ENCODE measurements at places on chromosomes 2 and 18. TPM values are rescaled to one million over a fixed set of nuclear protein-coding genes. Genes with fewer than 3 reads are reported as not detected.

MYOM1 gene
- 8.1 TPM for total RNA-seq

CPO gene
- 2.2 TPM for total RNA-seq

RNF152 gene
- total RNA-seq = 11.8 TPM

NYAP2 gene
- under 0.01 TPM for total RNA-seq

AQP12A gene
- not detected for total RNA-seq

GPR35 gene
- total RNA-seq = 1.5 TPM

COL4A3 gene
- 8.1 TPM for total RNA-seq

UCN gene
- 14.9 TPM for total RNA-seq

CAPN14 gene
- not detected for total RNA-seq

NGEF gene
- 47.6 TPM for total RNA-seq

GALNT14 gene
- total RNA-seq = not detected

NOL4 gene
- total RNA-seq = not detected

STRADB gene
- 24.9 TPM for total RNA-seq

HRH4 gene
- 0.60 TPM for total RNA-seq

PMAIP1 gene
- total RNA-seq = not detected

CD207 gene
- not detected for total RNA-seq

CYRIA gene
- 3.3 TPM for total RNA-seq

PTMA gene
- 1,472 TPM for total RNA-seq

NCKAP5 gene
- total RNA-seq = 2.7 TPM

DOK6 gene
- total RNA-seq = 6.8 TPM

FBXO15 gene
- total RNA-seq = 1.0 TPM

ZNF521 gene
- total RNA-seq = 66.3 TPM

STPG4 gene
- 0.30 TPM for total RNA-seq

C1GALT1C1L gene
- total RNA-seq = not detected

SH2D6 gene
- total RNA-seq = 1.1 TPM

LRP2 gene
- total RNA-seq = not detected

ZNF385B gene
- total RNA-seq = 2.8 TPM

TCF23 gene
- not detected for total RNA-seq

TMEM247 gene
- not detected for total RNA-seq

SCG2 gene
- not detected for total RNA-seq

TEX44 gene
- total RNA-seq = not detected

ME2 gene
- 42.1 TPM for total RNA-seq

GYPC gene
- total RNA-seq = 66.7 TPM

SERPINB12 gene
- not detected for total RNA-seq

ACMSD gene
- not detected for total RNA-seq

B3GNT2 gene
- total RNA-seq = 28.6 TPM

ARHGAP15 gene
- 22.6 TPM for total RNA-seq

FOXI3 gene
- total RNA-seq = not detected

LCT gene
- not detected for total RNA-seq

ZEB2 gene
- total RNA-seq = 270 TPM

ORMDL1 gene
- 62.1 TPM for total RNA-seq

CTAGE1 gene
- not detected for total RNA-seq

OSBPL1A gene
- 108 TPM for total RNA-seq

REG3G gene
- not detected for total RNA-seq

Measured in tibial nerve (tissue), 4 donors.